ENCODE measurements at places on chromosomes 12 and 14.

DNA sequence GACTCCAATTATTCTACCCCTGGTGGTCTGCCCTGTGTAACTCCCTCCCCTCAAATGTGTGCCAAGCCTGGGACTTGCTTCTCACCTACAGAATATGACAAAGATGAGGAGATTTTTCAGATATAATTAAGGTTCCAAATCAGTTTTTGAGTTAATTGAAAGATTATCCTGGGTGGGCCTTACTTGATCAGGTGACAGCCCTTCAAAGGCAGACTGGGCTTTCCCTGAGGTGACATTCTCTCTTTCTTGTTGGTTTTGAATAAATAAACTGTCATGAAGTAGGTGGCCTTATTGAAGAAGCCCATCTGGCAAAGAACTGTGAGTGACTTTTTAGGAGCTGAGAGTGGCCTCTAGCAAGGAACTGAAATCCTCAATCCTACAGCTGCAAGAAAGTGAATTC is 106.0 kb downstream of the BRMS1L start:
- no peak for DNase-seq

DNA sequence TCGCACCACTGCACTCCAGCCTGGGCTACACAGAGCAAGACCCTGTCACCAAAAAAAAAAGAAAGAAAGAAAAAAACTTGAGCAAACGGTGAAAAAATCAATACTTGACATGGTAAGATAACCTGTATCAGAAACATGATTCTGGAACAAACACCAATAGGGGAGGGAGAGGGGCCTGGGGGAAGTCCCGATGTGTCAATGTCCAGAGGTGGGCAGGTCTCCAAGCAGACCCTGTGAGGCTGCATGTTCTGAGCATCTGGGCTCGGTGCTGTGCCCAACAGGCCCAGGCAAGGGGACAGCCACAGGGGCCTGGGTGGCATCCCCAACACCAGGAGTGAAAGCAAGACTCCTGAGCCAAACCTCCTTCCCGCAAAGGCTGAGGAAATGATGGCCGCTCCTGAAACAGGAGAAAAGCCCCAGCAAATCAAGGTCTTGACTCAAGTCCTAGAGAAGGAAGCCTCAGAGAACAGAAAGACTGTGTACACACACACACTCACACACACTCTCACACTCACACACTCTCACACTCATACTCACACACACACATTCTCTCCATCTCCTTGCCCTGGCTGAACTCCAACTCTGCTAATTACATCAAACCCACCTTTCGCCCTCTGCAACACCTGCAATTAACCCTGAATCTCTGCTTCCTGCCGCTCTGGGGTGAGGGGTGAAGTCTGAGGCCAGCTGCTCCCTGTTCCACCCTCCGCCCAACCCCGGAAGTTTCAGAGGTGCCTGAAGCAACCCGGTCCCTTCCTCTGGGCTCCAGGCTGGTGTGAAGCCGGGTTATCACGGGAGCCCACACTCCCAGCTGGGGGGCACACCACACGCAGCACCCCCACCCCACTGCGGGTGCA is 20.4 kb downstream of the CCDC88C start:
- no peak for DNase-seq

- no peak for DNase-seq
These were observed 111.0 kb upstream of the MAX start for GRCh38 chr14:65213316-65213715.

DNA sequence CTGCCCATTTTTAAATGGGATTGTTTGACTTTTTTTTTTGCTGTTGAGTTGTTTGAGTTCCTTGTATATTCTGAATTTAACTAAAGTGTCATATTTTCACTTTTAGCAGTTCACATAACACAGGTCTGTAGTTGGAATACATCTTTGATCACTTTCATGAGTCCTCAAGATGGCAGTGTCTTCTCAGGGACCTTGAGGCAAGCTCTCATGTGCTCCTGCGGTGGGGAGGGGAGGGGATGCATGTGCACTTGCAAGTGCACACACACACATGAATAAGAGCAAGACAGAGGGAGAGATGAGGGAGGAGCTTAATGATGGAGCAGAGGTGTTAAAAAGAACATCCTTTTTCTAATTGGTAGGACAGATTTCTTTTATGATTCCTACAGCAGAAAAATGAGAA is 291.4 kb upstream of the OR4E1 start:
- DNase-seq: no peak

- DNase-seq: peak; percentile 1
These were observed 232.6 kb downstream of the FLRT2 start for GRCh38 chr14:85762526-85762925.

DNA sequence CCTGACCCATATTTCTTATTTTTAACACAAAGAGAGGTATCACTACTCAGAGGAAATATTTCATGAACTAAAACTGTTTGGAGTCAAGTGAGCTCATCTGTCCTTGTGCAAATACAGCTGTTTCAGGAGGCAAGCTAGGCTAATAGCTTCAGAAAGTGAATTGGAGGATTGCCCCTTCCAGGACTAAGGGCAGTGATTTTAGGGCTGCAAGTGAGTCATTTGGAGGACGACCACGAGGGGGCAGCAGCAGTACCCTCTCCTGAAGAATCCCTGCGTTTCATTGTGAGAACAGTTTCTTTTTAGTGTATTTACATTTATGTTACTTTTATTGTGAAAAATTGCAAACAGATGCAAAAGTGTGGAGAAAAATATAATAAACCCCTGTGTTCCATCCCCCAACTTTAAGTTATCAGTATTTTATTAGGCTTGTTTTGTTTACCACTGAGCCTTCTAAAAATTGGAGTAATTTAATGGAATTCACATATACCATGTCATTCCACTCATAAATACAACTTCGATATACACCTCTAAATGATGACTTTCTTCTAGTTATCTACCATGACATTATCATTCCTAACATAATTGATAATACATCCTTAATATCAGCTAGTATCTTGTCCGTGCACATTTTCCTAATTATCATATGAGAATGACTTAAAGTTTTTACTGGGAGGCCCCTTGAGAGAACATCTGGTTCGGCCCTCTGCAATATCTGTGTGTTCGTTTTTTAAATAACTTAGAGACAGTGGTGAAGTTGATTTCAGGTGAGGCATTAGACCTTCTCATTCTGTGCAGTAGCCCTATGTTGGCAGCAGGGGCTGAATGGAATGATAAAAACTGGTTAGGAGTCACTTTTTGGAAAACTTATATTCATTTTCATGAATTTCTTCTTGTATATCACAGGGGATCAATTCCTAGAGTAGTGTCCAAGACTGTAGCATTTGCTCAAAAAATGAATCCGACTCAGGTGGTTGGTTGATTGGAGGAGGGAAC is 13.7 kb downstream of the FOXJ2 start:
- DNase-seq: peak; percentile 66

DNA sequence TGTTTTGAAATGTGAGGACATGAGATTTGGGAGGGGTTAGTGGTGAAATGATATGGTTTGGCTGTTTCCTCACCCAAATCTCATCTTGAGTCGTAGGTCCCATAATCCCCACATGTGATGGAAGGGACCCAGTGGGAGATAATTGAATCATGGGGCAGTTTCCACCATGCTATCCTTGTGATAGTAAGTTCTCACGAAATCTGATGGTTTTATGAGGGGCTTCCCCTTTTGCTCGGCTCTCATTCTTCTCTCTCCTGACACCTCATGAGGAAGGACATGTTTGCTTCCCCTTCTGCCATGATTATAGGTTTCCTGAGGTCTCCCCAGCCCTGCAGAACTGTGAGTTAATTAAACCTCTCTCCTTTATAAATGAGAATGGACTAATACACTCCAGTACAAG is 18.0 kb downstream of the GALNT6 start:
- DNase-seq: no peak

DNA sequence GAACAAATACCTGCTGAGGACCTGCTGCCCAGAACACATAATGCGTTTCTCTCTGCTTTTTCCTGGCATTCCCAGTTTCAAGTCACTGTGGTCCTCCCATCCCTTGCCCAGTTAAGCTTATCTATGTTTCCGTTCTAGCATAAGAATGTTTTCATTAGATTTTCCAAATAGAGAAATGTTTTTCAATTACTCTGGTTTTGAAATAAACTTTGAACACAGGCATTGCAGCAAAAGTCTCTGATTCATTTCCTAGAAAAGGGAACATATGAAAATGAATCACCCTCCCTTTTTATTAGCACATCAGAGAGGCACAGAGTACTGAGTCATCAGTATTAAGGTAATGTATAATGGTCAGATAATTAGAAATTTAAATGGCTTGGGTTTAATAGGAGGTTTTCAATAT is 201.1 kb upstream of the TMEM260 start:
- DNase-seq: no peak

- DNase-seq: no peak
These were observed 39.6 kb downstream of the CMKLR1 start for GRCh38 chr12:108299516-108299915.

DNA sequence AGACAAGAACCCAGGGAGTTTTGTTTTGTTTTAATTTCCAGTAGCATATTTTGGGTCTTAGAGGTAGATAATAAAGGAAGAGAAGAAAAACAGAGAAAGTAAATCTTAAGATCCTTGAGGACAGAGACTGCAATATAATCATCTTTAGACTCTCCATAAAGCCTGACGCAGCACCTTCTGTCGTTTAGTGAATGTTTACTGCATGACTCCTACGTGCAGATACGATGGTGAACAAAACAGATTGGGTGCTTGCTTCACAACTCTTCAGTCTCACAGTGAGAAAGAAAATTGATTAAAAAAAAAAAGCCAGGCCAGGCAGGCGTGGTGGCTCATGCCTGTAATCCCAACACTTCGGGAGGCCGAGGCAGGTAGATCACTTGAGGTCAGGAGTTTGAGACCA is 86.9 kb downstream of the STON2 start:
- no peak for DNase-seq

- DNase-seq: peak; percentile 74
These were observed 3.3 kb upstream of the CIPC start for GRCh38 chr14:77094672-77095284.
